Osteocyte (in vitro differentiated cells): ENCODE measurements at places on chromosomes 2 and 18.

DNA sequence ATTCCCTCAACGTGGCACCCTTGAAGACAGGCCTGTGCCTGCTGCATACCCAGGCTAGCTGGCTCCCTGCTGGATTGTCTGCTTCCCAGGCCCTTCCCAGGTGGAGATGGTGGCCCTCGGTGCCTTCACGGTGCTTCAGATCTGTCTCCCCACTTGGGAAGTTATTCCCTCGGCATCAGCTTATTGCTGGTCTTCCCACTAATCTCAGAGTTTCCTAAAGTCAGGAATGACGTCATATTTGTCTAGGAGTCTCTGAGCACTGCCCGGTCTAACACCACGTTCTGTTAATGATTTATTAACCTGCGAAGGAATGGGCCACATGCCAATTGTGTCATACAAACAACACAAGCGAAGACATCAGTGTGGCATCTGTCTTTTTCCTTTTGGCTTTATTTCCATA, 269.8 kb upstream of the ID2 start:
- no peak for DNase-seq

- no peak for DNase-seq
These were observed 24.2 kb downstream of the CNRIP1 start for GRCh38 chr2:68295516-68295915.

DNA sequence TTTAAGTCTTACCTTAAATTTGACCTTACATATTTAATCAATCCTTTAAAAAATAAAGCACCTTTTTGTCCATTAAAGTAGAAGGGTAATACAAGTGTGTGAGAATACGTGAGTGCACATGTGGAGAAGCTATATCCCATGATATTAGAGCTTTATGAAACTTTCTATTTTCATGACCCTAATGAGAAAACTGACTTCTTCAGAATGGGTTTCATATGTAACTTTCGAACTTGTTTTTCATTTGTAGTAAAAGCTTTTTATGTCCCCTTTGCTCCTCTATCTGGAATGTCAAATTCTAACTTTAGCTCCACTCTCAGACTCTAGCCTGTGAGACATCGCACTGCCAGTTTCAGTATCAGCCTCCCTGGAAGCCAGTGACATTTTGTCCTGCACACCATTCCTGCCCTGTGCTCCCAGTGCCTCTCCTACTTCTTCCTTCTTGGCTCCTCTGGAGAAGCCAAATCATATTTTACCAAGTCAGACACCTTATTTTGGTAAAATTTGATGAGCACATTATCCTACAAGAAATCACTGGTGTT, 42.0 kb downstream of the MAPRE2 start:
- no peak for DNase-seq

DNA sequence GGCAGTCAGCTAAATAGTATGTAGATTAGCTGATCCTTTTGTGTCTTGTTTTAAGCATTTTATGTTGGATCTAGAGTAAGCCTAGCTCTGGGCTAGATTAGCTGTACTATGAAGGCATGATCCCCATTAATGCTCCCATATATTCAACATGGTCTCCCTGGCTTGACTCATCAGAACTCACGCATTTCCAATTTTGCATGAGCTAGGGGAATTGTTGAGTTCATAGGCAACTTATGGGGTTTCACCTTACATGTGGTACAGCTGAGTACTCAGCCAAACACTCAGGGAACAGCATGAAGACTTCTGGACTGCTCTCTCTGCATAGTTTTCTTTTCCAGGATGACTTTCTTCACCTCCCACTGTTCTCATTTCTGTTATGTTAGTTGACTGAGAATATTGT, 248.2 kb downstream of the TMX3 start:
- DNase-seq = no peak

GRCh38 chr18:23673725-23674124, 11.0 kb upstream of the ANKRD29 start:
- no peak for DNase-seq

DNA sequence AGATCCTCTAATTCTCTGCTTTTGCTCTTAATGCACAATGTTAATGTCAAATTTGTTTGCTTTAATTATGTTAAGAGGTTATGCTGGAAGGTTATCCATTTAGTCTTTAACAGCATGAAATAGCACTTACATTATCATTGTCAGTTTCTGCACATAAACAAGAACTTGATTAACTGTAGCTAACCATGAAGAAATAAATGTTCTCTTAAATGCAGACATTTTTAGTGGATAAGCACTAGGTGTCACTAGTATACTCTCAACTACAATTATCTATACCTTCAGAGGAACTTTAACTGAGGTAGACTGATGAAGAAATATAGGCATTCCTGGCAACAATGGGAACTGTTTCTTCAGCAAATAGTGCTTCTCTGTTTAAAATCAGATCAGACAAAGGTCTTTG, 178.8 kb upstream of the CHST9 start:
- no peak for DNase-seq

GRCh38 chr2:239323447-239323846, 77.4 kb downstream of the HDAC4 start:
- DNase-seq = no peak

GRCh38 chr18:54440292-54440691, 82.6 kb downstream of the C18orf54 start:
- no peak for DNase-seq

DNA sequence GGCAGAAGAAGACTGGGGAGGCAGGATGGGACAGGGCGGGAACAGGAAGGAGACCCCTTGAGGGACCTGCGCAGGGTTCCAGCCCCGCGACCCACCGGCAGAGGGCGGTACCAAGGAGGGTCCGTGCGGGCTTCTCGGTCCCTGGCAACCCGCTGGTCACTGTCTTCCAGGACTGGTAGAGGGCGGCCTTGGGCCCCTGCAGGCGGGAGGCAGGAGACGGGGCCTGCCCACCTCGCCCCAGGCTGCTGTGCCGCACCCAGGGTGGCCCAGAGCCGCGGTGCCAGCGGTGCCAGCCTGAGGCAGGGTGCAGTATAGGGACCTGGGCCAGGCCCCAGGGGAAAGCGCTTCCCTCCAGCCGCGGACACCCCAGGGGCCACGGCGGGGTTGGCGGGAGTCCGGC, 34.5 kb downstream of the NEURL3 start:
- no peak for DNase-seq

GRCh38 chr2:135600915-135601314, 69.6 kb downstream of the R3HDM1 start:
- no peak for DNase-seq
